ENCODE measurements at places on chromosomes 12 and 14. TPM values are rescaled to one million over a fixed set of nuclear protein-coding genes. Genes with fewer than 3 reads are reported as not detected.

Gene RAD9B
- total RNA-seq: 0.31 TPM

DNA sequence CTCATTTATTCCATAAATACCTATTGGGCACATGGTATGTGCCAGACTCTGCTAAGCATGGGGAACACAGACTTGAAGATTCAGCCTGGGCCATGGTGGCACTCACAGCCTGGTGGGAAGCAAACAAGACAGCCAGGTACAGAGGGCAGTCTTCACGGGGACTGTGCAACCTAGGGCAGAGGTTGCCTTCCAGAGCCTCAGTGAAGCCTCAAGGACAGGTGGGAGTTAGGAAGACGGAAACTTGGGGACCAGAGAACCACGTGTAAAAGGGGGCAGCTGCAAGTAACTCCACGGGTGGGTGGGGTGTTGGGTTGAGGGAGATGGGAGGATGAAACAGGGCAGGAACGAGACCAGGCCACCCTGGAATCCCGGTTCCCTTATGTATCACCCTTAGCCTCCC lies 980 bp upstream of the LTBR start:
- peaks cover 12% of the 10 kb centered on the region for H3K27me3 ChIP-seq
- no peak overlapping the region for H3K27ac ChIP-seq
- no peak for DNase-seq
- H3K4me1 ChIP-seq: peaks cover 4% of the 10 kb centered on the region
- H3K4me3 ChIP-seq: no peak overlapping the region
- no peaks in the 10 kb centered on the region for H3K36me3 ChIP-seq

GRCh38 chr12:48972213-48972951 lies 847 bp upstream of the WNT10B start:
- peaks cover 99% of the 10 kb centered on the region for H3K27me3 ChIP-seq
- H3K36me3 ChIP-seq: no peaks in the 10 kb centered on the region
- H3K27ac ChIP-seq: no peak overlapping the region
- H3K4me1 ChIP-seq: no peaks in the 10 kb centered on the region

Gene SLC38A4
- total RNA-seq: not detected

All from endodermal cell (in vitro differentiated cells).